ENCODE measurements at places on chromosomes 3 and 15.

GRCh38 chr3:133401374-133402135 lies 1.7 kb downstream of the BFSP2 start:
- DNase-seq = no peak

DNA sequence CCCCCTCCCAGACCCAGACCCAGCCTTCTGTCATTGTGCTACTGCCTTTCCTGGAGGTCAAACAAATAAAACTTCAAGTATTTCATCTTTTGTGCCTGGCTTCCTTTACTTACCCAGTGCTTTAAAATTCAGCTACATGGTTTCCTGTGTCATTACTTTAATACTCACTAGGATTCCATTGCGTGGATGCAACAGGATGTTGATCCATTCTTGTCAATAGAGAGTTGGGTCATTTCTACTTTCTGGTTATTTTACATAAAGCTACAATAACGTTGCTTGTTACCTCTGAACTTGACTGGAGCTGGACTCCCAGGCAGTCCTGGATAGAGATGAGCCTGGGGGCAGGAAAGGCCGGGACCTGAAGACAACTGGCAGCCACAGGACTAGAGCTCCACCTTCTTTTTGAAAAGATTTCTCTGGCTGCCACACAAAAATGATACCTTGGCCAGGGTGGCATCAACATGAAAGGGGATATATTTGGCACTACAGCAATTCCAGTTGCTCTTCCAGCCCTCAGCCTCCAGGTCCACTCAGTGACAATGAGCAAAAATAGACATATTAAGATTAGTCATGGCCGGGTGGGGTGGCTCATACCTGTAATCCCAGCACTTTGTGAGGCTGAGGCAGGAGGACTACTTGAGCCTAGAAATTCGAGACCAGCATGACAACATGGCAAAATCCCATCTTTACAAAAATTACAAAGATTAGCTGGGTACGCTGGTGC lies 23.3 kb upstream of the HEG1 start:
- no peak for DNase-seq

- DNase-seq = no peak
Measured at GRCh38 chr3:187621881-187622280, 48.3 kb downstream of the SST start.

DNA sequence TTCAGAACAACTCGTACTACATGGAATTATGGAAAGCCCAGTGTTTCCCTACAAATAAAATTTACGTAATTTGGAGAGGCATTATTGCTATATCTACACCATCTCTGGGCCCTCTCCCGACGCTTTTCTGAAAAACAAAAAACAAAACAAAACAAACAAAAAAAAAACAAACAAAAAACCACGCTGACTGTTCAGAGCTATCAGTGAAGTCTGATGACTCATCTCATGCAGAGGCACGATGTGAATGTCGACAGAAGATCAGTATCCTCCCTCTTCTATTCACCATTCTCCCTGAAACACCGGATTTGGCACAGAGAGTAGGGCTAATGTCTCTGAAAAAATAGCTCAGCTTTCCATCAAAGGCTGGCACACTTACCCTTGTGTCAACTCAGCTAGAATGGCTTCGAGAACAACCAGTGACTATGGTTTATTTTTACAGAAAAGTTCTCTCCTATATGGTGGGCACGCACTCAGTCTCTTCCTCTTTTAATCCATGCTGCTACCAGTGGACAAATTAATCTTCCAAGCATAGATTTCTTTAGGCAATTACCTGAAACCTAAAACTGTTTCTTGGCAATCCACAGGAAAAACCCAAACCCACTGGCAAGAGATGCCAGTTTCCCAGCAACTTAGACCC lies 1.5 kb downstream of the CRBN start:
- no peak for DNase-seq

DNA sequence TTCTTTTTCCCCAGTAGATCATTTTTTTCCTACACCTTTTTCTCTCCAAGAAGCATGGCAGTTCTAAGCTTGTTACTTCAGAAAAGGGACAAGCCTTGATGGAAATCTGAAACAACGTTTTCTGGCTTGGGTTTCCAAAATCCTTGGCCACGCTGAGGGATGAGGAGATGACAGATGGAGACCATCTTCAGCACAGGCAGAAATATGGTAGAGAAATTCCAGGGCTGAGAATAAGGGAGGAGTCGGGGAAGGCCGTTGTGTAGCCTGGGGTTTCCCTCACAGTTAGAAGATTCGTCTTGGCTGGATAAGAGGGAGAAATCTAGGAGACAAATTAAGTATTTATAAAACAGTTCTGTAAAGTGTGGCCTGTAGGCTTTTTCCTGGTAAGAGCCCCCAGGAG lies 33.9 kb upstream of the STT3B start:
- no peak for DNase-seq

GRCh38 chr3:41710646-41711388 lies 251.1 kb downstream of the ULK4 start:
- DNase-seq = no peak

DNA sequence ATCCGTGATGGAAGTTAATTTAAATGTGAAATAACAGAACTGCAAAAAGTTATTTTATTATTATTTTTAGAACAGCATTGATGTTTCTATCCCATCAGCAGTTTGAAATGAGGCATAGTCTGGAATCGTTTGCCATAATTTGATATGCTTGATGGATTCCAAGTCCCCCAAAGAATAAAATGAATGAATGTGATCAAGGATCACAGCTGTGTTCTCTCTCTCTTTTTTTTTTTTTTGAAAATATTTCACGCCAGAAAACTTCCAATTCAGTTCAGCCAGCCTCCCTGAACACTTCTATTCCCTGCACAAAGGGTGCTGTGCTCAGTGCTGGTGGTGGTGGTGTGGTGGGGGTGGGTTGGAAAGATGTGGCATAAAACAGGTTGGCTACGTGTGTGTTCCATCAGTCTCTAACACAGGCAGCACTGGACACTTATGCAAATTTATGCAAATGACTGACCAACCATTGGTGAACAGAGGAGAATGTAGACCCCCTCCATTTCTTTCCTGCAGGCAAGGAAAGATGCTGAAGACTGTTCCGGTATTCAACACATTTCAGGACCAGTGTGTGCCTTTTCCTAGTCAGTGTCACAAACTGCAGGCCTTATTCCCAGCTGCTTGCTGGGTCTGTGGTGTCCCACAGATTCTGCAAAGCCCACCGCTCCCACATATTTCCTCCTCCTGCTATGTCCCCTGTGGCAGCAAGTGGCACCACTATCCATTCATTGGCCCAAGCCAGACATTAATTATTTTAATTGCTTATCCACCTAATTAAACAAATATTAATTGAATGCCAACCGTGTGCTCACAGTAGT lies 10.6 kb downstream of the ARNT2 start:
- no peak for DNase-seq

DNA sequence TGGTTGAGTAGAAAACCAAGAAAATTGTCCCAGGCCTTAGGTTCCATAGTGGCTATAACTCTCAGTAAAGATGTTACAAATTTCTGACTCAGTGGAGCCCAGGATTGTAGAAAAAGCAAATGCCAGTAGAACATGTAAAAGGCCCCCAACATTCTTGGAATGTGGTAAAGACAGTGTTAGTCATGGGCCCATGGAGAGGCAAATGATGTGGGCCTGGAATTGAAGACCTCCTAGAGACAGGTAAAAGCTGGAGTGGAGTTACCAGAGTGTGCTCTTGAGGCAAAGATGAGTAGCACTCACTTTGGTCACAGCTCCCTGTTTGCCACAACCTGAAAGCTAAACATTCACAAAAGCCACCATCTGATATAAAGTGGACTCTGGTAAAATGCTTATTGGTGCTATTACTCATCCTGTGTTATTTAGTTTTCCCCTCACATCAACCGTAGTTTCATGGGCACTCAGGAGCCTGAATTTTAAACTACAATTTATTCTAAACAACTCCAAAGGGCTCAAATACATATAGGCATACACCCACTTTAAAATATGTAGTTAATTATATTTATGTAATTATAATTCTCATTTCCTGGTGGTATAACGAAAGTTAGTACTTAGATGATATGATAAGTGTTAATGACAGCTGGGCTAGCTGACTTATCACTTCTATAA lies 359.6 kb upstream of the NECTIN3 start:
- no peak for DNase-seq

DNA sequence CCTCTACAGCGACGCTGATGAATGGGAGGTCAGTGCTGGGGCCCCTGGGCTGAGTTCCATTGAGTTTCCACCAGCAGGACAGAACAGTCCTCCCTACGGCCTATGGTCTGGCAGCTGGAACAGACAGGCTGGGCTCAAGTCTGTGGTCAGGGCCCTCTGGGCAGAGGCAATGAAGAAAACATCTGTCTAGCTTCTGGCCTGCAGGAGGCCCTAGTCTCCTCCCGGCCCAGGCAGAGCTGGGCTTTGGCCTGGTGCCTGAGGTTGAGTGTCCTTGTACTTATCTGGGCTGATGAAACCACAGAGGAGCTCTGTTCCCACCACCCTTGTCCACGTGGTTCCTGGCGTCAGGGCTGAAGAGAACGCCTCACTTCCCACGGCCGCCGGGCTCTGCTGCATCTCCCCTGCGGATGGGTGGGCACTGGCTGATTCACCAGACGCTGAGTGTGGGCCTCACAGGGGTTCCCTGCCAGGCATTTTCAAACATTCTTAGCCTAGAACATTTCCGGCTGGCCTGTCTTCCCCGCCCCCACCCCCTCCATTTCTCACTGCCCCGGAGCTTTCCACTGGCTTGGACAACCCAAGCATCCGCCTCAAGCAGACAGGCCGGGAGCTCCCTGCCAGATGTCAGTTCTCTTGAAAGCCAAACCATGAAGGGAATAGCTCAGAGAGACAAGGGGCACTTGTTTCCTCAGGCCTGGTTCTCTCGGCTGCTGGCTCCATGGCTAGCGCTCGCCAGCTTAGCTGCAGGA lies 20.3 kb downstream of the PPCDC start:
- no peak for DNase-seq

DNA sequence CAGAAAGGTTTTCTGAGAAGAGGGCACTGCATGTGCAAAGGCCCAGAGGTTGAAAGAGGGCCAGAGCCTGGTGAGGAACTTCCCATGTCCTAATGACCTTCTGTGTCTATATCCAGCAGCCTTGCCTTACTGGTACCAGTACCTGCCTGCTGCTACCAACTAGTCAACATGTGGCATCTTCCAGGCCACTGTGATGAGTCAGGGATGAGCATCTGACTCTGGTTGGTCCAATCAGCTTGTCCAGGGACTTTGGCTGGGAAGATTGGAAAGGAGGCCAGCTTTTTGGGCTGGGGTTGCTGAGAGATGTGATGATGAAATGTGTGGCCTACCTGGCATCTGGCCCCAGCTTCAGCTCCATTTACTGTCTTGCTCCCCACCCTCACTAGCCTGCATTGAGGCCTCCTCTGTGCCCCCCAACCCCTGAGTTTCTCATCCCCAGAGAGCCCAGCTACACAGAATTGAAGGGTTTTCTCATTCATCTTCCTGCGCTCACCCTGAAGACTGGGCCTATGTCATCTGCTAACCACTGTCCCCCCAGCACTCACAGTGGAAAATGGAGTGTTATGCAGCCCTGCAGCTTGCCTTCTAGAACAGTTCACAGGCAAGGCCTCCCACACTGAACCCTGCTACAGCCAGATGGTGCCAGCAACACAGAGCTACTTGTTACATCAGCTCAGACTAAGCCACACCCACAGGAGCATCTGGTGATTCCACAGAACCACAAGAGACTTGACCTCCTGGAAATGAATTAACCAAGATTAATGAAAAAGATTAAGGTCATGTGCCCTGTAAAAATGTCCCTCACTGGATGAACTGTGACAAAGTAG lies 1.3 kb upstream of the TWF2 start:
- no peak for DNase-seq

DNA sequence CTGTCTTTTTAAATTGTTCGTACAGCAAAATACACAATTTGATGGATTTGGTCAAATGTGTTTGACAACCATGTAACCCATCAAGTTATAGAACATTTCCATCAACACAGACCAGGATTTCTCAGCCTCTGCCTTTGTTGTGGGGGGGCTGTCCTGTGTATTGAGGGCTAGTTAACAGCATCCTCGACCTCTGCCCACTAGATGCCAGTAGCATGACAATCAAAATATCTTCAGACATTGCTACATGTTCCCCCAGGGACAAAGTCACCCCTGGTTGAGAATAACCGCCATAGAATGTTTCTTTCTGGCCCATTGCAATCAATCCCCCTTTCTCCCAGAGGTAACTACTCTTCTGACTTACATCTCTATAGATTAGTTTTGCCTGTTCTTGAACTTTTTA lies 310.1 kb upstream of the RGMA start:
- no peak for DNase-seq

- no peak for DNase-seq
Measured at GRCh38 chr3:99066863-99067262, 165.4 kb upstream of the DCBLD2 start.

GRCh38 chr3:66407611-66408218 lies 93.1 kb downstream of the LRIG1 start:
- DNase-seq = peak; percentile 70

GRCh38 chr3:84547971-84548970 lies 410.5 kb upstream of the CADM2 start:
- DNase-seq = no peak

GRCh38 chr3:29267226-29267625 lies 13.6 kb upstream of the RBMS3 start:
- DNase-seq = no peak

- no peak for DNase-seq
Measured at GRCh38 chr3:31748281-31748932, 215.7 kb downstream of the STT3B start.

GRCh38 chr3:165195640-165196576 lies at the start of gene SLITRK3:
Gene SLITRK3 (minus strand): TSS chr3:165196384. CDS start chr3:165190830, 5,554 bp downstream.
- no peak for DNase-seq

DNA sequence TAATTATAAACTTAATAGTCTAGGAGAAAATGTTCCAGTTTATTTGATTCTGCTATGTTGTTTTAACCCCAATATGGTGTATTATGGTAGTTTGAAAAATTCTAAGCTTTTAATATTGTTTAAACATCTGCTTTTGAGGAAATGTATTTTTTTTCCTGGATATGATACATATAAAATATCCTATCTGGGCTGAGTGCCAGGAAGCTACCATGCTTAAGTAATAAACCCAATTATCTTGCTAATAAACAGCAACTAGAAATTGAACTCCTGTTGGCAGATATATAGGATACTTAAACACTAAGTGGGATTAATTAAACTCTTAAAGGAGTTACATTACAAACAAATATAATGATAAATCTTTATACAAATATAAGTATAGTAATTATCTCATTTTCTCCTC lies 293.7 kb upstream of the GRM7 start:
- no peak for DNase-seq

- DNase-seq = no peak
Measured at GRCh38 chr3:59472541-59472940, 422.7 kb upstream of the CFAP20DC start.

- no peak for DNase-seq
Measured at GRCh38 chr3:79157191-79157590, 610.6 kb downstream of the ROBO1 start.

GRCh38 chr3:156563900-156564682 lies 9.2 kb upstream of the SSR3 start:
- no peak for DNase-seq

DNA sequence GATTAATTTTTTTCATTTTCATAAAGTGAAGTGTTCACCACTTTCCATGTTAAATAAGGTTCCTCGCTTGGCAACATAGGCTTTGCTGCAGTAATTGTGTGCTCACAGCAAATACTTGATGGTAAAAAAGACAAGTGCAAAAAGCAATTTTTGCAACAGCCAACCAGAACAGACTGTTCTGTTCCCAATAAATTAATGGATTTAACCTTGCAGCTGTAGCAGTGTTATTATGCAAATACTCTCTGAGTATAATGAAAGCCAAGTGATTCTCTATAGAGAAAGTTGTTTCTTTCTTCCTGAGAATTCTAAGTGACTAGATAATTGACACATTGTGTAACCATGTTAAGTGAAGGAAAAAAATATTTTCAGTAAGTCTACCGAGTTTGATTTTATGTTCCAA lies 183.7 kb upstream of the NAALADL2 start:
- DNase-seq = no peak

- no peak for DNase-seq
Measured at GRCh38 chr3:51961602-51962569, 5.4 kb downstream of the PCBP4 start.
